Mesenteric fat pad (tissue), 1 donor: ENCODE measurements at places on chromosomes 4 and X. TPM values are rescaled to one million over a fixed set of nuclear protein-coding genes. Genes with fewer than 3 reads are reported as not detected.

GRCh38 chr4:168109527-168109926 is 17.2 kb downstream of the ANXA10 start:
- no peak for DNase-seq

DNA sequence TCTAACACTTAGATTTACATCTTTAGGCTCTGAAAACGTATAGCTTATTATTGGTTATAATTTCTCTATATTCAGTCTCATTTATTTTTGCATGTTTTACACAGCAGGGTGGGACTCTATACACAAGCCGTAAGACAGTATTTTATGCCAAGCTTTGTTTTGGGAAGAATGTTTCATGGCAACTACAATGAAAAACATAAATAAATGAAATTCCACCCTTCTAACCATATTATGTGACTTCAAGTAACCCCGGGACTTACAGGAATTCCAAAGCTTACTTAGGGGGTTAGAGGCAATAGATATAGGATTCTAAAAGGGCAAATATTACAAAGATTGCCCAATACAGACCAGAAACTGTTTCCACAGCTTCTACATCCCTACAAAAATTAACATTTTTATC is 370.9 kb downstream of the PRR32 start:
- no peak for DNase-seq

Gene ATP8A1
- total RNA-seq: 11.3 TPM

Gene RAB41
- total RNA-seq: not detected
